Body of pancreas (tissue), 4 donors: ENCODE measurements at places on chromosomes 3 and 15.

GRCh38 chr3:56282341-56282740 is 185.9 kb downstream of the ERC2 start:
- H3K36me3 ChIP-seq: no peaks in the 10 kb centered on the region
- no peak overlapping the region for H3K27ac ChIP-seq
- H3K4me3 ChIP-seq: no peak overlapping the region
- no peak for DNase-seq
- H3K4me1 ChIP-seq: no peaks in the 10 kb centered on the region
- no peaks in the 10 kb centered on the region for H3K27me3 ChIP-seq

DNA sequence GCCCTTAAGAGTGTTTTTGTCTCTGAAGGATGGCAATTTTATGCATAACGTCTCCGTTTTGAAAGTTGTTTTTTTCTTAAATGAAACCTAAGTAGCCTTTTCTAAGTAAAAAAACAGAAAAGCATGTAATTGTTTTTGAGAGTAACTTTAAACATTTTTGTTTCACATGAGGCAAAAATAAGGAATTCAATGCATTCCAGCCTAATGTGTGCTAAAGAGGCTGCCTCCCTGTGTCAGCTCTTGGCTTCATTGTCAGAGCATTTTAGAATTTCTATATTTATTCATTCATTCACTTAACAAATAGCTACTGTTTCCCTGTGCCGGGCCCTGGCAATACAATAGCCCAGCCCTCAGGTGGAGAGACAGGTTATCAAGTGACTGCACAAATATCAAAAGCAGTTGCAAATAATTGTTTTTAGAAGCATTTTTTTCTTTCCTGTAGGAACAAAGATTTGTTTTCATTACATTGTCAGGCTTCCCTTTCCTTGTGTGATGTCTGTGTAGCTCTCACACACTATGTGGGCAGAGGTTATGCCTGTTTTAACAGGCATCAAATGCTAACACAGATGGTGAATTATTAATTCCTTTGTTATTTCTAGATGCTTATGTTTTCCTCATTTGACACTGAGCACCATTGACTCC is 81.9 kb downstream of the CCK start:
- no peak overlapping the region for H3K27ac ChIP-seq
- H3K36me3 ChIP-seq: peaks cover 1% of the 10 kb centered on the region
- H3K27me3 ChIP-seq: no peaks in the 10 kb centered on the region
- no peak overlapping the region for H3K4me3 ChIP-seq

DNA sequence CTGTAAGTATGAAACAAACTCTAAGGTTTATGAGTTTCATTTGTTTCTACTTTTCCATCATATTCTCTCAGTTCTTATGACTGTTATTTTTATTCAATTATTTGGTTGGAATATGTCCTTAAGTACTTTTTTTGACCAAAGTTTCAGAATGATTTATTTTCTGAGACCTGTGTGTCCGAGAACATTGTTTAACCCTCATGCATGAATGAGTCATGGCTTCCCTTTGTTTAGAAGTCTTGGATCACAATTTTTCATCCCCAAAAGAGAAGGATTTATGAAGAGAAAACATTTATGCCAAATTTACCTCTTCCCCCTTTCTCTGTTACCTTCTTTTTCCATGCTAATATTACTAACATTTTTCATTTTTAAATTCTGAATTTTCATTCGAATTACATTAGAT is 518.0 kb upstream of the NR2F2 start:
- H3K27me3 ChIP-seq: no peaks in the 10 kb centered on the region
- H3K4me1 ChIP-seq: no peaks in the 10 kb centered on the region
- H3K4me3 ChIP-seq: no peak overlapping the region
- H3K36me3 ChIP-seq: no peaks in the 10 kb centered on the region
- no peak overlapping the region for H3K27ac ChIP-seq

- no peak overlapping the region for H3K27ac ChIP-seq
- DNase-seq: no peak
- no peaks in the 10 kb centered on the region for H3K27me3 ChIP-seq
- H3K36me3 ChIP-seq: no peaks in the 10 kb centered on the region
These were observed 222.9 kb downstream of the SCAPER start for GRCh38 chr15:76682259-76682658.
